ENCODE measurements at places on chromosomes 7 and 10. TPM values are rescaled to one million over a fixed set of nuclear protein-coding genes. Genes with fewer than 3 reads are reported as not detected.
A peak's percentile ranks its signal among the peaks of the same experiment; 100 is the strongest.

Gene ATP6V1F
- total RNA-seq: 172 TPM

Gene KCNMA1
- 15.3 TPM for total RNA-seq

Gene ANKRD26
- total RNA-seq: 9.6 TPM

Gene CARD11
- total RNA-seq: not detected

Gene PKD2L1
- 0.13 TPM for total RNA-seq

Gene UPK3BL2
- total RNA-seq: 1.9 TPM

Gene HECW1
- total RNA-seq: not detected

Gene PFKP
- 20.2 TPM for total RNA-seq

Gene AKR1B1
- 151 TPM for total RNA-seq

Gene IRF5
- 0.26 TPM for total RNA-seq

Gene IPMK
- total RNA-seq: 7.3 TPM

- no peak for DNase-seq
These were observed 18.4 kb upstream of the HABP2 start for GRCh38 chr10:113534423-113534822.

DNA sequence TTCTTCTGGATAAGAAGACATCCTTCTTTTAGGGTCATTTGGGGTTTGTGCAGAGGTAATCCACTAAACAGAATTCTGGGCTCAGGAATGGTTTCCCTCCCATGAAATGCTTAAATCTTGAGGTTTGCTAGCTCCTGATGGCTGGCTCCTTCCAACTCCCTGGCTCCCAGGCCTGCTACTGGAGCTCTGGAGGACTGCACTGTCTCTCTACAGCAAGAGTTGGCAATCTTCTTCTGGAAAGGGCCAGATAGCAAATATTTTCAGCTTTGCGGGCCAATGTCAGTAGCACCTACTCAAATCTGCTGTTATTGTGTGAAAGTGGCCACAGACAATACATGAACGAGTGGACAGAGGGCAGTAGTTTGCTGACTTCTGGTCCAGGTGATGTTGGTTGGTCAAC, 174.2 kb upstream of the CTBP2 start:
- no peak for DNase-seq

GRCh38 chr7:4279216-4279615, 402.9 kb upstream of the FOXK1 start:
- DNase-seq: no peak

- peak; percentile 52 for DNase-seq
These were observed 229.9 kb downstream of the MAD1L1 start for GRCh38 chr7:2002561-2003450.

GRCh38 chr7:140928491-140929309, 4.0 kb upstream of the BRAF start:
- DNase-seq: no peak

DNA sequence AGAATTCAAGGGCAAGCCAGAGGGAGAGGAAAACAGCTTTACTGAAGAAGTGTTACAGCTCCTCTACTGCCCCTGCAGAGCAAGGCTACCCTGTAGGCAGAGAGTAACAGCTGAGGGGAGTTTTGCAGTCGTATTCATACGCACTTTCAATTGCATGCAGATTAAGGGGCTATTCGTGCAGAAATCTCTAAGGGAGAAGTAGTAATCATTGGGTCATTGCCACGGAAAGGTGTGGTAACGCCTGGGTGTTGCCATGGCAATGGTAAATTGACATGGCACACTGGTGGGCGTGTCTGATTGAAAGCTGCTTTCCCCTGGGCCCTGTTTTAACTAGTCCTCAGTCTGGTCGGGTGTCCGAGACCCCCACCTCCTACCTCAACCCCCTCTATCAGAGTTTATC, 227.2 kb downstream of the NSUN6 start:
- no peak for DNase-seq

GRCh38 chr10:113666682-113667252, 2.9 kb upstream of the NRAP start:
- DNase-seq: no peak

- no peak for DNase-seq
These were observed 7.7 kb downstream of the VAX1 start for GRCh38 chr10:117130346-117130745.

DNA sequence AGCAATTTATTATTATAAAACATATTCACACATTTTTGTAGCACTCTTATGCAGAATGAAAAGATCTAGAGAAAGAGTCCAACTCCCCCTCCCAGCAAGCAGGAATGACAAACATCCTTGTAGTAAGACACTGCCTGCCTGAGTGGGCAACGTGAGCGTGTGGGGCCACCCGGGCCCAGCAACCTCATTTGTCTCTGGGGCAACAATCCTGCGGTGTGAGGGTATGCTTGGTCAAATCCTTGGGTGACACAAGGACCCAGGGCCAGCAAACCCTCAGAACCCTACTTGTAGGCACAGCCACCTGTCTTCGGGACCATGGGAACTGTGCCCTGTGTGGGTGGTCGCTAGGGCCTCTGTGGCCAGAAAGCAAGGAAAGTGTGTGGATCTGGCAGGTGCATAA, 10.7 kb downstream of the RHEB start:
- DNase-seq: peak; percentile 89

- DNase-seq: no peak
These were observed 852.8 kb upstream of the CELF2 start for GRCh38 chr10:10164848-10165247.

- DNase-seq: no peak
These were observed 1199.1 kb upstream of the SORCS1 start for GRCh38 chr10:108363576-108363975.

GRCh38 chr7:2110610-2111396, 121.9 kb downstream of the MAD1L1 start:
- DNase-seq: no peak

- no peak for DNase-seq
These were observed 7.6 kb upstream of the C10orf105 start for GRCh38 chr10:71727105-71727737.

GRCh38 chr7:68958571-68958970, 639.7 kb upstream of the AUTS2 start:
- DNase-seq: no peak

GRCh38 chr10:97001183-97001991, 169.3 kb downstream of the LCOR start:
- DNase-seq: no peak

DNA sequence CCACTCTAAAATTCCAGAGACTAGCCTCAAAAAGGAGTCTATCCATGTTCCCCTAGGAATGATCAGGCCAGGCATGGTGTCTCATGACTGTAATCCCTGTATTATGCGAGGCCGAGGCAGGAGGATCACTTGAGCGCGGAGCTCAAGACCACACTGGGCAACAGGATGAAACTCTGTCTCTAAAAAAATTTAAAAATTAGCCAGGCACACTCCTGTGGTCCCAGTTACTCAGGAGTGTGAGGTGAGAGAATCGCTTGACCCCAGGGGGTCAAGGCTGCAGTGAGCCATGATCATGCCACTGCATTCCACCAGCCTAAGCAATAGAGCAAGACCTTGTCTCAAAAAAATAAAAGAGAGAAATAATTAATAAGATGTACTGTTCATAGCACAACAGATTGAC, 256.8 kb downstream of the KCND2 start:
- DNase-seq: no peak

DNA sequence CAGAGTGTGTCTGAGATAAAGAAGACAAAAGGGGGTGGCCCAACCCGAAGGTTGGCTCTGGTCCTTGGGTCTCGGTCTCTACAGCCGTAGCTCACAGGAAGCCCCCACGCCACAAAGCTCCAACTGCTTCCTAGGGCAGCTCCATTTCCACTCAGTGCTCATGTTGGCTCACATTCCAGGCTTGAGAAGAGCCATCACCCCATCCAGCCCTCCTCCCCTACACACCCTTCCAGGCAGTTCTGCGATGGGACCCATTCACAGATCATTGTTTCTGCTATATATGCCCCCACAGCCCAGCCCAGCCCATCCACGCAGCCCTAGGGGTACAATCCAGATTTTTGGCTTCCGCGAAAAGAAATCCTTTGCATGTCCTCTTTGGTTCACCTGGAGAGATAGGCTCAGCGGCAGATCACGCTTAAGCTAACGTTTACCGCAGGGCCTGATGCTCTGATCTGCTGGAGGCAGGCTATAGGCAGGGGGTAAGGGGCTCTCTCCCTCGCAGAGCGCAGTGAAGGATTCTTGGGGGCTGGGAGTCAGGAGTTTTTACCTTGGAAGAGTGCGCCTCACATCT, 6.2 kb upstream of the HOXA11 start:
- no peak for DNase-seq

DNA sequence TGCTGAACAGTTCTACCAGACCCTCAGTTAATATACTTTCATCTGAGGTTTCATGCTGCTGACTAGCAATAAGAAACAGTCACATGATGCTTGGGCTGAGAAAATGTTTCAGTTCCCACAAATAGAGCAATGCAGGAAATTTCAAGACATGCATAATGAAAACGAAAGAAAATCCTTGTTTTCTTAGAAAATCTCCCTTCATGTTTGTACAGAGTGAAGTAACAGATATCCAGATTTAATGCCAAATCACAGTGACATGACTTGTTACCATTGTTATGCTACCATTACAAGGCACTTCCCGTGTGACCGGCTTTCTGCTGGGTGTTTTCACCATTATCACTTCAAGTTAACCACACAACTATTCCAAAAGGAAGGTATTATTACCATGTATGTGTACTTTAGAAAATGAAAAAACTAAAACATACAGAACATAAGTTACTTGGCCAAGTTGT, 121.7 kb downstream of the DOCK4 start:
- DNase-seq: peak; percentile 33

GRCh38 chr7:52436278-52436677, 599.2 kb upstream of the POM121L12 start:
- DNase-seq: no peak

DNA sequence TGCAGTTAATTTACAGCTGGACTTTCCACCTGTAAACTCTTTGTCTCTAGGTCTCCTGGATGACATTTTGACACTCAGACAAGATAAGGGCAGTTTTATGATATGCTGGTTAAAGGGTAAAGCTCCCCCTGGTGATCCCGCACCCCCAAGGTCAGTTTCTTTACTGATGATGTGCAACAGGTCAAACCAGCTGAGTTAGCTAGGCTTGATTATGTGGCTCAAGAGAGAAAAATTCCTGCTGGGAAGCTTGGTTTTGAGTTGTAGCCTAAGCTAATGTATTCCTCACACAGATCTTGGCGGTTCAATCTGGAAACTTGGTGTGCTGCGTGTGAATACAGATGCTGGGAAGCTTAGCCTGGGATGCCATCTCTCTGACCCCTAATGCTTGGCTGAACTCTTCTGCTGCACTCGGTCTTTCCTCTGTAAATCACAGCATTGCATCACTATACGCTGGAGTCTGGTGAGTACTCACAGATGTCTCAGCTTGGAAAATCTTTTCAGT, 11.4 kb upstream of the AKR1D1 start:
- peak; percentile 16 for DNase-seq

- no peak for DNase-seq
These were observed 13.3 kb downstream of the BMPER start for GRCh38 chr7:33918438-33919143.

DNA sequence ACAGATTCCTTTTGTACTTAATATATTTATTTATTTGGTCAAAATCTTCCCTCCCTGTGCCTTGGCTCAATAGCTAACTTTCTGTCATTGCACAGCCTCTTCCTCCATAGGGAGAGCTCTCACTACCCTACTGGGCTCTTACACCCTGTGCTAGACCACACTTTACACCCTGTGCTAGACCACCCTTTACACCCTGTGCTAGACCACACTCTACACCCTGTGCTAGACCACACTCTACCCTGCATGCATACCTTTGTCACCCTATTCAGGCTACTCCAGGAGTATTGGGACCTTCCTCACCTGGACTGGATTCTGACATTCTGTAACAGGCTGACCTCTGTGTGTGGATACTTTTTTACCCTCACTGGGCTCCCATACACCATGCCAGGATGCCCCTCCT, 298.5 kb upstream of the TPK1 start:
- no peak for DNase-seq

- DNase-seq: no peak
These were observed 410.1 kb downstream of the ARL4A start for GRCh38 chr7:13097499-13097898.

DNA sequence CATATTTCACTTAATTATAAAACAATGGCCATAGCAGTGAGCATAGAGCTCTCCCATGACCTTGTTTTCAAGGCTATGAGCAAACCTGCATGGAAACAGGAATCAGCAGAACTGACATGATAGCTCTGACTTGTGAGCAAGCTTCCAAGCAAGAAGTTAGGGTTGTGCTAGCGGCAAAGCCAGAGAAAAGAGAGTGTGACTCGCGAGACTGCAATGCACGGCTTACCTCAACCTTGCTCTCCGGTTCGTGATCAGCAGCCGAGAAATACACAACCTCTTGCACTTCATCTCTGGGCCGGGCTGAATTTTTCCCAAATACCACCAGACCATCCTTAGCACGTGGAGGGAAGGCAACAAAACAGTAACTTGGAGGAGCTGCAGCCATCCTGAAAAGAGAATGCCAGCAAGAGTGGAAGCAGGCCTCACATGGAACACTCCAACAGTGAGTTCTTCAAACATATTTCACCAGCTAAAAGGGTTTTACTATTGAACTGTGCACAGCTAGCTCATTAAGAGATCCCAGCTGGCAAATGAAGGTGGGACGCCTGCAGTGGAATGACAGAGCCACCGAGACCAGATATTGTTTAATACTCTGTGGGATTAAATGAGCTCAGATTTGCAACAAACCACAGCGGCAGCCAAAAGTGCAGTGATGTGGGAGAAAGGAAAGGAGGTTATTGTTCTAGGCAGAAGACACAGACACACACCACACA, 20.8 kb downstream of the SCRN1 start:
- peak; percentile 30 for DNase-seq

GRCh38 chr10:102384606-102385429, 10.7 kb upstream of the NFKB2 start:
- no peak for DNase-seq

- no peak for DNase-seq
These were observed 97.3 kb upstream of the CTBP2 start for GRCh38 chr10:125257521-125258108.

DNA sequence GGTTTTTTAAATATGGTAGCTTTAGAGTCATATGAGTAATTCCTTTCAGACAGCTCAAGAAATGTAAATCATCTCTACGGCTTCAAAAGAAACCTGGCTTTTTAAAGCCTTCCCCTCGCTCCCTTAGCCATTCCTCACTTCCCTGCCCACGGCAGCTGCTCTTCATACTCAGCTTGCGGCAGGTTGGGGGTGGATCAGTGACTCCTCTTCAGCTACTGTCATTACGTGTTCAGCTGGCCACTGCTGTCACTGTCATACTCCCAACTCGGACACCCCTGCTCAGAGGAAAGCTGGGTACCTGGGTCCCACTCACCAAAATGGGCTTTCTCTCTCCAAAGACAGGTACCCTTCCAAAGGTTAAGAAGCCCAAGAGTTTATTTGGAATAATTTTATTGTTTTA, 6.6 kb downstream of the YWHAG start:
- peak; percentile 97 for DNase-seq

GRCh38 chr7:121083790-121084251, 95.3 kb downstream of the CPED1 start:
- DNase-seq: peak; percentile 65

GRCh38 chr7:26343320-26343832, 51.7 kb downstream of the SNX10 start:
- DNase-seq: no peak
